ENCODE measurements at places on chromosomes 1 and 21.

GRCh38 chr1:62043154-62043553 is 151.5 kb upstream of the L1TD1 start:
- no peak for DNase-seq

GRCh38 chr1:91777630-91778300 is 108.2 kb downstream of the TGFBR3 start:
- DNase-seq: no peak

DNA sequence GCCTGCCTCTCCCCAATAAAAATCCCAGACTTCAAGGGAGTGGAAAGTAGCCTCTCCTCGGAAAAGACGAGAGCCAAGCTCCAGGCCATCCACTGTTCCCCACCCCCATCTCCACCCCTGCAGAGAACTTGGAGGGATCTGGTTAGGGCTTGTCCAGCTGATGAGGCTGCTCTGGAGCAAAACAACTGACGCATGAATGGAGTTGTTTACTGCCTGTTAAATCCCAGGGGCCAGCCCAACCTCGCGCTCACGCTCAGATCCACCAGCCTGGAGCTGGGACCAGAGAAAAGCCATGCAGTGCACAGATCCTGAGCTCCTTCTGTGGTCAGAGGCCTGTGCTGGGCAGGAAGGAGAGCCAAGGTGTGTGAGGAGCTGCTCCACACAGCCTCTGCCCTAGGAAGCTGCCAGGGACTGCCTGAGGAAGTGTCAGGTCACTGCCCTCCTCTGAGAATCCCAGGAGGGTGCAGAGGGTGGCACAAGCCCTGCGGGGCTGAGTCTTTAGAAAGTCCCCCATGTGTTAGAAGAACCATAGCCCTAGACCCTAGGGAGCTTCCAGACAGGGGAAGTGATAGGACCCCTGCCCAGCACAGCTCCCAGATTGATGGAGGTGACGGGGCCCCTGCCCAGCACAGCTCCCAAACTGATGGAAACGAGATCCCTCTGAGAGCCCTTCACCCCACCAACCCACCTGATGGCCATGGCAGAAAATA is 109.0 kb upstream of the IPO9 start:
- no peak for DNase-seq

DNA sequence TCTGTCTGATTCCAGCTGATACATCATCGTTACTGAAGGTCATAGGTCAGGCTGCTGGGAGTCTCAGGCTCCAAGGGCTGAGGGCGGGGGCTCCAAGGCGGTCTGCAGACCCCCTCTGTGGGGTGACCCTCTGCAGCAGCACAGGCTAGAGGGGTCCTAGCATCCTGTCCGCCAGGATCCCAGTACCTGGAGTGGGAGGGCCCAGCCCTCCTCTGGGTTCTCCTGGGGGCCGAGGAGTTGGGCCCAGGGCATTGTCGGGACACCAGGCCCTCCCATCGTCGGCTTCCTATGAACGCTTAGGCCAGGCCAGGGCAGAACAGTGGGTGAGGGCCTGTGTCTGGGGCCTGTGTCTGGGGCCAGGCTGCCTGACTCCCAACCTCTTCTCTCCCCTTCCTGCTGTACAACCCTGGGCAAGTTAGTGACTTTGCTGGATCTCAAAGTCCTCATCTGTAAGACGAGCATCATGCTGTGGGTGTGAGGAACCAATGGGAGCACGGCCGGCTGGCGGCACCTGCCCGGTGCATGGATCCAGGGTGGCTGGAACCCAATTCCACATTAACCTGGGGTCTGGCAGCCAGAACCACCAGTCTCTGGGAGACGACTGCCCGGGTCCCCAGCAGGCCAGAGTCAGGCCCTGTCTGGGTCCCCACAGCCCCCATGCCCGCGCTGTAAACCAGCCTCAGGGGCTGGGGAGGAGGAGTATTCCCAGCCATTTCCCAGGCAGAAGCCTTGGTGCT is 56.2 kb upstream of the COL18A1 start:
- DNase-seq: no peak

DNA sequence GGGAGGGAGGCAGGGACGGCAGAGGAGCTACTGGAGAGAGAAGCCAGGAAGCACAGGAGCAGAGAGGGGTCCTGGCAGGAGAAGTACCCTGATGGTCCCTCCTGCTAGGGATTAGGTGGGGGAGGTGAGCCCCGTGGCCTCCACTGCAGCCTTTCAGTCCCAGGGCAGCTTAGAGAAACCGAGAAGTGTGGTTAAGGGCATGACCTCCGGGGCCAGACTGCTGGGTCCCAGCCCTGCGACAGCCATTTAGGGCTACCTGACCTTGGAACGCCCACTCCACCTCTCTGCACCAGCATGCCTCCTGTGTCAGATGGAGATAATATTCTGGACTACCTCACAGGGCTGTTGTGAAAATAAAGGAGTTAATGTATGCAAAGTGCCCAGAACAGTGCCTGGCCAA is 47.4 kb downstream of the KCNN3 start:
- no peak for DNase-seq

- DNase-seq: no peak
Measured at GRCh38 chr1:237032029-237032428, 10.0 kb upstream of the RYR2 start.

DNA sequence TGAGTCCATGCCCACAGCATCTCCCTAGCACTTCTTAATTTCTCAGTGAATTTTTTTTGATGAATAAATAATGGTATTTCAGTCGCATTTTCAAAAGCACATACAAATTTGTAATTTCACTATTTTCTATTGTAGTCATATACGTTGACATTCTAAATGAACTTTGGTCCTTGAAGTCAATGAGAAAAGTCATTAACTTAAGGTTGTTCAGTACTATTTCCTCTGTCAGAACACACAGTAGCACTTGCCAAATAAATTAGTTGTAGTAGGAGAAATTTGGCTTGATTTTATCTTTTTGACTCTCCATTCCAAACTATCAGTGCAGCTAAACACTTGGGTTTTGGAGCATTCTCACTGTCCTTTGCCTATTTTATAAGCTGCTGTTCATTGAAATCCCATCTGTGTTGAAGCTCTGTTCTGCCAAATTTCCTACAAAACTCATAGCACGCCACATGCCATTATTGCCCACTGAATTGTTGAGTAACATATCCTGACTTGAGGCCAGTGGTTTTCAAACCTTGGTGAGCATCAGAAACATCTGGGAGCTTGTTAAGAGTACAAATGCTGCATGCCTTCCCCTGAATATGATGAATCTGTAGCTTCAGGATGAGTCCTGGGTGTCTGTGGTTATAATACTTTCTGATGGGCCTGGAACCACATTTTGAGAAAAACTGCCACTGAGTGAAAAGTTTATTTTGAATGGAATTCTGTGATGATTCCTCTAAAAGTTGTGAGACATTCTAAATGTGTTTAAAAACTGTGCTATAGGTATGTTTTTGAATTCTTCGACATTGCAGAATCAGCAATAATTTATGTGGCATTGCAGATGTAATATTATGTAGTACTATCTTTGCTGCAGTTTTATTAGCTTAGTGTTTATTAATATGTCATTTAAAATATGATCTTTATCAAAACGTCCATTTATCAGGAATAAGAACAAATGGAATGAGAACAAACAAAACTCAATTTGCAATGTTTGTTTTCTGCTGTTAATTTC is 78.9 kb downstream of the DNM3 start:
- no peak for DNase-seq

- DNase-seq: no peak
Measured at GRCh38 chr1:157133426-157133825, 4.8 kb downstream of the ETV3 start.

DNA sequence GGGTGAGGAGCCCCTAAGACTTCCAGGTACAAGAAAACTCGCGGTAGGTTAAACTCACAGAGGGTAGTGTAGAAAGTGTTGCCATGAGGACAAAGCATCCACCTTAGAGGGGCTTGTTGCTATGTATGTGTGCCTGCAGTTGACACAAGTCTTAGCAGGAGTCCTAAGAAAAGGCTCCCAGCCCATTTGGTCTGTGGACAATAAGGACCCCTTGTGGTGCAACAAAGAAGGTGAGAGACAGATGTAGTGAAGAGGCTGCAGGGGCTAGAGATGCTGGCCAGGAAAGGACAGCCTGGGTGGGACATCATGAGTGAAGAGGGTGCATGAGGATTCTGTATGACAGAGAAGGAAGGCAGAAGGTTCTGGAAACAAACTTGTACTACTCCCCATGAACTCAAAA is 36.3 kb upstream of the IL10 start:
- DNase-seq: no peak

- DNase-seq: no peak
Measured at GRCh38 chr1:184620469-184620868, 134.2 kb downstream of the EDEM3 start.

GRCh38 chr1:205579711-205580110 is 52.1 kb downstream of the ELK4 start:
- DNase-seq: no peak

GRCh38 chr1:27058966-27059669 is 46.5 kb upstream of the TENT5B start:
- no peak for DNase-seq

GRCh38 chr1:109112056-109112651 is 1.8 kb upstream of the ELAPOR1 start:
- DNase-seq: peak; percentile 42

DNA sequence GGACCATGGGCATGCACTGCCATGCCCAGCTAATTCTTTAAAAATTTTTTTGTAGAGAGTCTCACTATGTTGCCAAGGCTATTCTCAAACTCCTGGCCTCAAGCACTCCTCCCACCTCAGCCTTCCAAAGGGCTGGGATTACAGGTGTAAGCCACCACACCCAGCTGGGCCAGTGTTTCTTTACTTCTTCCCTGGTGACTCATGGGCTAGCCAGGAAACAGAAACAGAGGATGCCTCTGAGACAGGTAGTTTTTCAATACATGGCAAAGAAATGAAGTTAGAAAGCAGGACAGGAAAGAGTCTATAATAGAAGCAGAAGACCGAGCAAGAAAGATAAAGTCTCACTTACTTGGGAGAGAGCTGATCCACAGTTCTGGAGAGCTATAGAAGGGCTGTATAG is 7.6 kb upstream of the C1orf74 start:
- DNase-seq: no peak

DNA sequence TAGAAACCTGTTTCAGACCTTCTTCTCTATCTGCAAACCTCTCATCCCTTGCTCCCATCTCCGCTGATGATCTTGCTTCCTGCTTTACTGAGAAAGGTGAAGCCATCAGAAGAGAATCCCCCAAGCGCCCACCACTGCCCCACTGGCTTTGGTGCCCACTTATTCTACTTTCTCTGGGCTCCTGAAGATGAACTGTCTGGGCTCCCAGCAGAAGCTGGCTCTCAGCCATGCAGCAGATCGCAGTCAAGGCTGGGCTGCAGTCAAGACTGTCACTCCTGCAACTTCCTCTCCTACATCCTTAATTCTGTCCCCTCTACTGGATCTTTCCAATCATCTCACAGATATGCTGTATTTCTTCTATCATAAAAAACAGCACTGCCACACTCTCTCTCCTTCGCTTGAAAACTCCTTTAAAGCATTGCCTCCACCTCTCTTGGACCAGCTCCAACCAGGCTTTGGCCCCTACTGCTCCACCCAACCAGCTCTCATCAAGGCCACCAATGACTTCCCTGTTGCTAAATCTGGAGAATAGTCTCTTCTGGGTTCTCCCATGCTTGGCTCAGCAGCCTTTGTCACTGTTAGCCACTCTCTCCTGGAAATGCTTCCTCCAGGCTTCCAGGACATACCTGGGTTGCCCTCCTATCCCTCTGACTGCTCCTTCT is 25.8 kb downstream of the TRIM62 start:
- DNase-seq: no peak

- DNase-seq: no peak
Measured at GRCh38 chr1:35808450-35809113, 766 bp downstream of the AGO4 start.

GRCh38 chr1:174954671-174955669 is 44.8 kb upstream of the CACYBP start:
- no peak for DNase-seq

DNA sequence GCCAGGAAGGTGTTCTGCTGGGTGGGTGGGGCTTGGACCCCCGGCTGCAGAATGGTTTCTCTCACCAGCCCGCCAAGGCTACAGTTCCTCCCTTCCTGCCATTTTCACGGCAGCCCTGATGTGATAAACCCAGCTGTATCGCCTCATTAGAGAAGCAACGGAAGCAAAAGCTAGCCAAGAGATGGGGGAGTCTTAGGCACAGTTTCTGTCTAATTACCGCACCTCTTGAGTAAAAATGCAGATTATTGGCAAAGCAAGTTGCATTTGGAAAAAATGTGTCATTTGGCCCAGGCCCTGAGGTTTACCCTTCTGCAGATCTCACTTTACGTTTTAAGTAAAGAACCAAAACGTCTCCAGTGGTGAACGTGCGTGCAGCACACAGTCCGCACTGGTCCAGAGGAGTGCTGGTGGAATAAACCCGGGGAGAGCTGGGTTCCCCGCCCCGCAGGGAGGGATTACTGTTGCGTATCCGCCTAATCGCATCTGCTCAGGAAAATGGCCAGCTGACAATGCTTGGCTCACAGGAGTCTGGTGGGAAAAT is 109.9 kb downstream of the GALNT2 start:
- no peak for DNase-seq

- DNase-seq: no peak
Measured at GRCh38 chr1:43550598-43551246, 20.0 kb downstream of the PTPRF start.

GRCh38 chr1:243264717-243265116 is 8.9 kb downstream of the SDCCAG8 start:
- no peak for DNase-seq

- no peak for DNase-seq
Measured at GRCh38 chr1:214370615-214371014, 89.7 kb downstream of the SMYD2 start.

DNA sequence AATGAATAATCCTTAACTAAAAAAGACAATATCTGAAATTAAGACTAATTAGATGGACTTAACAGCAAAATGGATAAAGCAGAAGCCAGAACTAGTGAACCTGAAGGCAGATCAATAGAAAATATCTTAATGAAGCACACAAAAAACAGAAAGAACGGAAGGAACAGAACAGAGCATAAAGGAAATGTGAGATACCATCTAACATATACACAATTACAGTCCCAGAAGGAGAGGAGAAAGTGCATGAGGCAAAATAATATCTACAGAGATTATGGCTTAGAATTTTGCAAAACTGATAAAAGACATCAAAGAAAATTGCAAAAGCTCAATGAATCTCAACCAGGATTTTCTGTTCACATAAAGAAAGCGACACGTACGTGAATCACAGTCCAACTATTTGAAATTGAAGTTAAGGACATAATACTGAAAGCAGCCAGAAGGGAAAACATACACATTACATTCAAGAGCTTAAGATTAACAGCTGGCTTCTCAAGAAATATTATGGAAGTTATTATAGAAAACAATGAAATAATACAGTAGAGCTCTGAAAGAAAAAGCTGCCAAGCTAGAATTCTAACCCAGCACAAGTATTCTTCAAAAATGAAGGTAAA is 182.0 kb downstream of the CDC42BPA start:
- no peak for DNase-seq

DNA sequence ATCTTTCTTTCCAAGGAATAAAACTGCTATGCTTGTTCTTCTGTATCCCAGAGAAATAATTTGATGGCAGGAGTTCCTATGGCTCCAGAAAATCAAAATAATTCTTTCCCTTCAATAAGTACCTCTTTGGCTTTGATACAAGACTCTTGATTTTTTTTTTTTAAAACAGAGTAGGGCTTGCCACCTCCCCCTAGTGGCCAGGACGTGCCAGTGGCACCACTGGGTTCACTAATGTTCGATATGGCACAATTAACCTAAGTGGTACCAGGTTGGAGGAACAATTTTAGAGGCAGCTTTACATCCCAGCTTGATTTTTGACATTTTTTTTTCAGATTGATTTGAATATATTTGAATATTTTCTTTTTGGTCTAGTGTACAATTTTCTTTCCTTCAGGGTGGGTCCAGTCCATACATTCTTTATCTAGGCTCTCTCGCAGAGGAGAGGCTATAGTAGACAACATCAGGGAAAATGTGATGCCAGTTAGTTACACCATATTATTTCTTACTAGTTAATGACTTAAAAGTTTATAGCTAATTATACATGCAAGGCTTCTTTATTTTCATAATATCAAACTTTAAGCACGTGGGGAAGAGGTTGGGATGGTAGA is 330.9 kb downstream of the S1PR1 start:
- no peak for DNase-seq

Measured in hematopoietic multipotent progenitor cell treated with erythropoietin and hydrocortisone succinate and interleukin-3 and kit ligand, for 17 days (in vitro differentiated cells).